ENCODE measurements at places on chromosomes 13 and 19.

DNA sequence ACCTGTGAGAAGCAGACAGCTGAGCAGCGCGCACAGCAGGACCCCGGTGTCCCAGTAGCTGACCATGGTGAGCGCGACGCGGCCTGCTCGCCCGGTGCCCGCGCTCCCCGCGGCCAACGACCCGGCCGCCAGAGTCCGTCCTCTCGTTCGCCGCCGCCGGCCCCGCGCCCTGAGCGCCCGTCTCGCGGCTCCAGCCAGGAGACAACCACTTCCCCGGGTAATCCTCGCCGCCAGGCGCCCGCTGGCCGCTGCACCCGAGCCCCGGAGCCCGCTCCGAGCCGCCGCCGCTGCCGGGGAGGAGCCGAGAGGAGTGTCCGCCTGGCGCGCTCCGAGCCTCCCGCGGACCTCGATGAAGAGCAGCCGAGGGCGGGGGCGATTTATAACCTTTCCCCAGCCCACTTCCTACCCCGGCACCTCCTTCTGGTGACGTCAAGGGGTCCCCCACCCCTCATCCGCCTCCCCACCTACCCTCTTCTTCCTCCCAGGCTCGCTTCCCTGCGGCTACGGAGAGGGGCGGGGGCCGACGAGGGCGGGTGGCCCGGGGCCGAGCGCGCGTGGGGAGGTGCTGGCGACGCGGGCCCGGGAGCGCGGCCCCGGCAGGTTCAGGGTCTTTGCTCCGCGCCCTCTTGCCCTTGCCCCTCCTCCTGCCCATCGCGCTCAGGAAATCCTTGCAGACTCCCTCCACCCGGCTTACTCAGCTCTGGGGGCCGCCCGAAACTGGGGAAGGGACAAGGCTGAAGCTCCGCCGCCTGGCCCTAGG is at the start of gene FLT1:
TSS of gene FLT1 (minus strand) at position 351 of the 760 bp plus-strand sequence. CDS start at position 66, 285 bp downstream.
- DNase-seq = peak; percentile 74

DNA sequence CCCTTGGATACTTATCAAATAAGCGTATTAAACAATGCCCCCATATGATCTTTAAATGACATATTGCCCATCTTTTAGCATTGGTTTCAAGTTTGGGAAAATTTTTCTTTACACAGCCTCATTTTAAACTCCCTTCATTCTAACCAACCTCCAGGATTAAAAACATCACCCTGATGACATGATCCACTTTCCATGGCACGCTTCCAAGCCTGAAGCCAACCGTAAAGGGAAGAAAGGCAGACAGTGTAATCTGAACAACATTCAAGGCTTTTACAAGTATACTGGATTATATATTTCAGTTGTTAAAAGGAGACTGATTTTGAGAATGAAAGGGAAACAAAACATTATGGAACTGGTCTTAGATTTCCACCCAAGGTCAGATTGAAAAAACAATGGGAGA is 1721.9 kb downstream of the OLFM4 start:
- no peak for DNase-seq

- no peak for DNase-seq
Observed at GRCh38 chr13:59409634-59410200, 754.0 kb downstream of the DIAPH3 start.

DNA sequence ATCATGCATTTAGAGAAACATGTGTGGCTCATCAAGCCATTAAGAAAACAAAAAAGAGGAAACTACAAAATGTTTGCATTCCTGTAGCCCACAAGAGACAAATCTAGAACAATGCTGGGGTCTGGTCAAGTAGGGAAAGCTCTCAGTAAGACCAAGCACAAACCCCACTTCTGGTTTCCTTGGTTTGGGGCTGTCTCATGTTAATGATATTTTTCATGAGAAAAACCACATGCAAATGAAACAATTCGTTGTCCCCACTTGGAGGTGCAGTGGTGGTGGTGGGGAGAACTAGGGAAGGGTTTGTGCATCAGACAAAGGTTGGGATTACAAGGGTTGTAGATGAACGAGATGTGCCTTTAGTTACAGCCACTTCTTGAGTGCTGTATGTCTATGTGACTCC is 7.0 kb upstream of the RB1 start:
- DNase-seq = no peak

GRCh38 chr13:34967851-34968562 is 25.9 kb downstream of the NBEA start:
- DNase-seq = peak; percentile 42

DNA sequence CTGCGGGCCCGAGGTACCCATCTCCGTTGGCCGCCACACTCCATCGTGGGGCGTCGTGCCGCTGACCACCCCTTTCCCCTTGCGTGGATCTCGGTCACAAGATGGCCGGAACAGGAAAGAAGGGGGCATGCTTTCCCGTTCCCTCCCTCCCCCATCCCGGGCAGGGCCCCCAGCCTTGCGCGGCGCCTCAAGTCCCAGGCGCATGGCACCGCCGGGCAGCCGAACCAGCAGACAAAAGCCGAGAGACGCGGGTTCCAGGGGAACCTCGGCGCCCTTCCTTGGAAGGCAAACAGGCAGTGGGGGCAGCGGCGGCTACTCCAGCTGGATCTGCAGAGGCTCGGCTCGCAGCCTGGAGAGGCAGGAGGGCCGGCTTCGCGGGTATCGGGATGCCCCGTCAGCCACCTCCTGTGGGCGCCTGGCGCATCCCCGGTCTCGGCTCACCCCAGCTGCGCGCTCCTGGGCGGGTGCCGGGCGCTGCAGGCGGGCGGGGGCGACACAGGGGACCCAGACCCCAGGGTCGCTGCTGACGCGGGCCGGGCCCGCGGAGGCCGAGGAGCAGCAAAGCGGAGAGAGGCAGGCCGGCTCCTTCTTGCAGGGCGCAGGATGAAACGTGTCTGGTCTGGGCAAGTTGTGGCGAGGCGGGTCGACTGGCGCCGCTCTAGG is 439 bp downstream of the DZIP1 start:
- DNase-seq = peak; percentile 59

DNA sequence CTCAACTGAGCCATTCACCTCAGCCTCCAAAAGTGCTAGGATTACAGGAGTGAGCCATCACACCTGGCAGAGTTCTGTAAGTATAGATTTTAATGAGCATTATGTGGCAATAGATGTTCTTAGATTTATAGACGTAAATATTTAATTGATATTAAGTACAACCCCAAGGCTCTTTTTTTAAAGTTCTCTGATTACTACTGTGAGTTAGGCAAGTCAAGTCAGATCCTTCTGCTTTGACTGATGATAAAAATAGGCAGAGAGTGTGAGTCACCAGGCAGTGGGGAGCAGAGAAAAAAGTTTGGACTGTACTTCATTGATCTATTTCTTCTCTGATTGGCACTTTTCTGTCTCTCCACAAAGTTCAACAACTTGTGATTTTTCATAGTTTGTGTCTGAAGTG is 1379.9 kb downstream of the UQCRFS1 start:
- DNase-seq = no peak

DNA sequence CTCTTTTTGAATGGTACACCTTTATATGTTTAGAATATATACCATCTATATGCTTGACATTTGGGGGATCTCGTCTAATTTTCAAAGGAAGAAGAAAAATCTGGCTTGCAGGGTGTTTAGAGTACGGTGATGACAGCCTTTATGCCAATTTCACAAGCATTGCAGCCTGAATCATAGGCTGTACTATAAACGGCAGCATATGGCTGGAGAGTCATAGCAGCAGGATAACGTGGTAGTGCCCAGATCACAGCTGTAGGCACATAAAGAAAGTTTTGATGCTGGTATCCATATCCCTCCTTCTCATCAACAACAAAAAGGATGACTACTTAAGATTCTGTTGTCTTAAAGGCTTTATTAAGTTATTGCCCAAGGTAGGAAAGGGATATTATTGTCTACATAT is 253.0 kb downstream of the PCDH9 start:
- DNase-seq = no peak

GRCh38 chr13:20002787-20003186 is 44.3 kb downstream of the ZMYM2 start:
- DNase-seq = peak; percentile 60

DNA sequence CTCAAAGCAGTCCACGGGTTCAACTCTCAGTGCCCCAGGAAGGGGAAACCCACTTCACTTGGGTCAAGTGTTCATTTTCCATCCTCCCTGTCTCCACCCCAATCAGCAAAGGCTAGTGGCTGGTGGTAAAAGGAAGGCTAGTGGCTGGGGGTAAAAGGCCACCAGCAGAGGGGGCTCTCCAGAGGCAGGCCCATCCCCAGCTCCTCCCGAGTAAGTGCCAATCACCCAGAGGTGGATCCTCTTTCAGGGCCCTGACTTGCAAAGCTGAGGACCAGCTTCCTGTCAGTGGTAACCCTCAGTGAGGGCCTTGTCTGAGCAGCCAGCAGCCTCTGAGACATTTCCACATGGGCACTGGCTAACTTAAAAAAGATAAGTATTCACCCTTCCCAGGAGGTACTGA is 22.0 kb upstream of the TPT1 start:
- no peak for DNase-seq

GRCh38 chr13:46281779-46282178 is 70.1 kb downstream of the LRRC63 start:
- DNase-seq = no peak

DNA sequence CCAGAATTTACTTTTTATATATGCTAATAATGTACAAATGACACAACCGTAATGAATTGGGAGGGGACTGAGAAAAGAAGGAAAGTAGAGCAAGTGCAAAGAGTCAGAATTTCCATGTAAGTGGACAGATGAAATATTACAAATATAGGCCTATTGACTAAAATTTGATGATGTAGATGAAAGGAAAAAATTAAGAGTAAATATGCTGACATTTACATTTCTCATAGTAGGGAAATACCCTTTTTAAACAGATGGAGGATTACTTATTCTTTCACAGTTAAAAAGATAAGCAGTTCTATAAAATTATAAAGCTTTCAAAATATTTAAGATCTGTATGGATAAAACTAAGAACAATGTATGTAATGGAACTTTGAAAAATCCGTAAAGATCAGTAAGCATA is 185.4 kb downstream of the NBEA start:
- no peak for DNase-seq

GRCh38 chr19:30224689-30225606 is 147.2 kb upstream of the ZNF536 start:
- no peak for DNase-seq

DNA sequence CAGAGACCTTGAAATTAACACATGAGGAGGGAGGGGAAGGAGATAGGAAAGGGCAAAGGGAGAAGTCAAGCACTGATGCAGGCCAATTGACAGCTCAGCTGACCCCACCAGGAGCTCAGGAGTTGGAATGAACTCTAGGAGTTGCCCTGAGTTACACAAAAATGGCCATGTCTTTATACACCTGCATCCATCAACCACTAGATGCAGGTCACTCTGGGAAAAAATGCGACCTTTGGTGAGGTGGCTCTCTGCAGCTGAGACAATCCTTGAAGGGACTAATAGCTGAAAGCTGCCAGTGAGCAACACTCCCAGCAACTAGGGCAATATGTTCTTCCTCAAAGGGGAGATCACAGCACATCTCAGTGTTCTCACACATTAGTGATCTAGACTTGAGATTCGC is 222.8 kb downstream of the RBM26 start:
- DNase-seq = no peak

Data from endothelial cell of umbilical vein (primary cell).